ENCODE measurements at places on chromosomes 5 and 9. TPM values are rescaled to one million over a fixed set of nuclear protein-coding genes. Genes with fewer than 3 reads are reported as not detected.
A peak's percentile ranks its signal among the peaks of the same experiment; 100 is the strongest.

The DAB2IP gene
- 8.4 TPM for polyA plus RNA-seq

The PCDHGB2 gene
- polyA plus RNA-seq, result 0.21 TPM

The CYLC2 gene
- polyA plus RNA-seq, result 0.02 TPM

The SPINK5 gene
- polyA plus RNA-seq, result 41.6 TPM

The PSIP1 gene
- 116 TPM for polyA plus RNA-seq

The KLHL3 gene
- 5.0 TPM for polyA plus RNA-seq

The CAPSL gene
- polyA plus RNA-seq, result 2.6 TPM

The ESM1 gene
- polyA plus RNA-seq, result 0.62 TPM

The PCDH12 gene
- polyA plus RNA-seq, result 0.52 TPM

DNA sequence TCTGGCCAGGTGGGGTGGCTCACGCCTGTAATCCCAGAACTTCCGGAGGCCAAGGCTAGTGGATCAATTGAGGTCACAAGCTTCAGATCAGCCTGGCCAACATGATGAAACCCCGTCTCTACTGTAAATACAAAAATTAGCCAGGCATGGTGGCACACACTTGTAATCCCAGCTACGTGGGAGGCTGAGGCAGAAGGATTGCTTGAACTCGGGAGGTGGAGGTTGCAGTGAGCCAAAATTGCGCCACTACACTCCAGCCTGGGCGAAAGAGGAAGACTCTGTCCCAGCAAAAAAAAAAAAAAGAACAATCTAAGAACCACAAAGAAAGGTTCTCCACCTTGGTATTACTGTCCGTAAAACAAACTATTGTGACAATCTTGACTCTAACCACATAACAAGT, 9.7 kb downstream of the MYO10 start:
- no peaks in the 10 kb centered on the region for H3K4me1 ChIP-seq
- DNase-seq, result no peak
- H3K27me3 ChIP-seq, result no peaks in the 10 kb centered on the region
- no peak overlapping the region for H3K27ac ChIP-seq
- no peak overlapping the region for H3K4me3 ChIP-seq

DNA sequence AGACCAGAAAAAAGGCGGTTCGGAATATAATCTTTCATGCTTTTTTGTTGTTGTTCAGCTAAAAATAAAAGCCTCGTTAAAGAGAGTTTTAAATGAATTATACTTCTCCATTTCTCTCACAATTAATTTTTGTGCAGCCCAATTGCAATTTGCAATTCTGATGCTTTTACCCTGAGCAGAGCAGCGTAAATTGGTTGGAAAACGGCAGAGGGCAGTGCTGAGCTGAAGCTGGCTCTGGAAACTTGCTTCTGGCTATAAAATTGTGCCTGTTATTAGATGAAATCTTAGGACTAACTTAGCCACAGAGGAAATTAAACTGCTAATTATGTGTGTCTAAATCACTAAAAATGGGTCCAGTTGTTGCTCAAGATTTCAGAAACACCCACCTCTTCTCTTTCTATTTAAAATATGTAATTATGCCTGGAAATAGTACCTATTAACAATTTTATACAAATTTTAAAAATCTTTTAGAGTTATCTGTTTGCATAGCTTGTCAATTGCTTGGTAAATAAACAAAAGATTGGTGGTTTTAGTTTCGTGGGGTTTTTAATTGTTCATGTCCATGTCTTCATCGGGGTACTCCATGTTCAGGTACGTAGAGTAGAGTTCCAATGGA, 441.8 kb upstream of the TLE4 start:
- no peaks in the 10 kb centered on the region for H3K4me1 ChIP-seq
- DNase-seq, result peak; percentile 3

- peaks cover 26% of the 10 kb centered on the region for H3K36me3 ChIP-seq
- H3K4me3 ChIP-seq, result peak overlapping the region; percentile 19
- H3K27me3 ChIP-seq, result no peaks in the 10 kb centered on the region
- peaks cover 56% of the 10 kb centered on the region for H3K4me1 ChIP-seq
- no peak overlapping the region for H3K27ac ChIP-seq
- DNase-seq, result no peak
Observed at GRCh38 chr9:35729700-35730485, 2.1 kb downstream of the TLN1 start.

DNA sequence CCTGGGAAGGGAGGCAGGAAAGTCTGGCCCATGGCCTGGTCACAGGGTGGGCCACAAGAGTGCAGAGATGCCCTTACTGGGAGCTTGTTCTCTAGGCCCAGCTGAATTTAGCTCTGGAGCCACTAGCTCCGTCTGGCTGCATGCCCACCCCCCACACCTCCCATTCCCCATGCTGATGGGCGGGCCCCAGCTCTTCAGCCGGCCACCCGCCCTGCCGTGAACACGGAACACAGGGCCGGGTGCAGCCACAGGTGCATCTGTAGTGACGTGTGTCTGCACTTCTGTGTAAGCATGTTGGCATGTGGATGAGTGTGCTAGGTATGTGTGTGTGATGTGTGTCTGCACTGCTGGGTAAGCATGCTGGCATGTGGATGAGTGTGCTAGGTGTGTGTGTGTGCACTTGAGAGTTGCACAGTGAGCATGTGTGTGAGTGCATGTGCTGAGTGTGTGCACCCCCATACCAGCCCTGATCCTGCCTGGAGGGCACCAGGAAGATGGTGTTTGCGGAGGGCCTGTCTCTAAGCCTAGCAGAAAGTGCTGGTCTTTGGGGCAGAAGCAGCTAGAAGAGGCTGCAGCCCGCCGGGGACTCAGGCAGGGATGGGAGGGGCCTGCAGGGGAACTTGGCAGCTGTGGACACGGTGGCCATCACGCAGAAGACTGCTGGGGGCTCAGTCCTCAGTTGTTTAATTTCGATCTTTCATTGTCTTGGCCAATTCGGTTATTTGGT, 136.4 kb downstream of the CACNA1B start:
- H3K27ac ChIP-seq, result no peak overlapping the region
- H3K27me3 ChIP-seq, result no peaks in the 10 kb centered on the region
- no peak for DNase-seq

- H3K4me1 ChIP-seq, result peaks cover 18% of the 10 kb centered on the region
- DNase-seq, result no peak
- H3K4me3 ChIP-seq, result no peak overlapping the region
Observed at GRCh38 chr9:125652233-125652594, 54.8 kb downstream of the MAPKAP1 start.

- no peak overlapping the region for H3K27ac ChIP-seq
- no peak for DNase-seq
- no peaks in the 10 kb centered on the region for H3K4me1 ChIP-seq
- no peak overlapping the region for H3K4me3 ChIP-seq
- no peaks in the 10 kb centered on the region for H3K27me3 ChIP-seq
- H3K36me3 ChIP-seq, result peaks cover 55% of the 10 kb centered on the region
Observed at GRCh38 chr9:87657893-87658292, 68.0 kb upstream of the CTSL start.

GRCh38 chr5:138736293-138736692, 16.9 kb upstream of the CTNNA1 start:
- H3K27ac ChIP-seq, result no peak overlapping the region
- no peak for DNase-seq
- H3K36me3 ChIP-seq, result no peaks in the 10 kb centered on the region
- H3K27me3 ChIP-seq, result no peaks in the 10 kb centered on the region
- H3K4me1 ChIP-seq, result no peaks in the 10 kb centered on the region

GRCh38 chr5:137935190-137935589, 45.9 kb downstream of the PKD2L2 start:
- no peaks in the 10 kb centered on the region for H3K27me3 ChIP-seq
- peaks cover 34% of the 10 kb centered on the region for H3K36me3 ChIP-seq
- no peaks in the 10 kb centered on the region for H3K4me1 ChIP-seq
- H3K27ac ChIP-seq, result no peak overlapping the region
- no peak overlapping the region for H3K4me3 ChIP-seq

GRCh38 chr5:68033961-68034571, 181.5 kb upstream of the PIK3R1 start:
- H3K27me3 ChIP-seq, result no peaks in the 10 kb centered on the region
- no peaks in the 10 kb centered on the region for H3K4me1 ChIP-seq
- DNase-seq, result no peak
- H3K36me3 ChIP-seq, result no peaks in the 10 kb centered on the region

DNA sequence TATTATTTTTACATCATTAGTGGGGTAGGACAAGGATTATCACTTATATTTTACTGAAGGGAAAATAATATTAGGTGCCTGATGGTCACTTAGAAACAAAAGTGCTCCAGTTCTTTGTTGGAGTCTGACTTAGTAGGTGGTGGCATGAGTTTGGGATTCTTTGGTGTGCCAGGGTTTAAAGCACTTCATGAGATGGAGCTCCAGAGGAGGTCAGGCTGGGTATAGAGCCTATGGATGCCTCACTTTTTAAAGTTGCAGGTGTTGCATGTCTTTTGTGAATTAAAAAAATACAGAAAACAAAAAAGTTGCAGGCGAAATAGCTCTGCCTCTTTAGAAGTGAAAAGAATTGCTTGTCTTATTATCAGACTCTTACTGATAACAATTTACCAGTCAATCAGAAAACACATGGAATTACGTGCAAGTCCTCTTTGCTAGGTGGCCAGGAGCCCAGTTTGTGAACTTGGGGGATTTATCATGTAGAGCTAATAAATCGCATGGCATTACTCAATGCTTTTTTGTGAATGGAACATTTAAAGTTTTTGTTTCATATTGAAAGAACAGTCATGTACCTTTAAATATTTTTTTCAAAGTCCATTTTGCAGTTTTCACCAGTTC, 1.6 kb downstream of the ITK start:
- H3K4me3 ChIP-seq, result peak overlapping the region; percentile 58
- no peaks in the 10 kb centered on the region for H3K27me3 ChIP-seq
- DNase-seq, result no peak
- H3K36me3 ChIP-seq, result peaks cover 34% of the 10 kb centered on the region
- peak overlapping the region; percentile 93 for H3K27ac ChIP-seq

DNA sequence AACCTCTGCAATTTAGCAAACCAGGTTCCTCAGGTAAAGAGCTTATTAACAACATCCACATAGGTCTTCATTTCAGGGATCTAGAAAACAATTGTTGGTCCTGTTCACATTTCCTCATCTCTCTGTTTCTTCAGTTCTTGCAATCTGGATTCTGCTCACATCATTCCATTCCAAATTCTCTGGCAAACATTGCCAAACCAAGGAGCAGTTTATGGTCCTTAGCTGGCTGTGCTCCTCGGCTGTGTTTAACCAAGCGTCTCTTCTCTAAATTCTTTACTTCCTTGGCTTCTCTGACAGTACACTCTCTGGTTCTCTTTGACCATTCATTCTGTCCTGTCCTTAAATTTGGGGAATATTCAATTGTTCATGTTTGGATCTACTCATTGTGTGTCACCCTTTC, 65.8 kb upstream of the RANBP3L start:
- H3K4me1 ChIP-seq, result no peaks in the 10 kb centered on the region
- no peaks in the 10 kb centered on the region for H3K27me3 ChIP-seq
- no peaks in the 10 kb centered on the region for H3K36me3 ChIP-seq
- H3K27ac ChIP-seq, result no peak overlapping the region

- no peak for DNase-seq
- no peak overlapping the region for H3K27ac ChIP-seq
- H3K27me3 ChIP-seq, result no peaks in the 10 kb centered on the region
Observed at GRCh38 chr5:167554564-167555290, 736.7 kb upstream of the WWC1 start.

- no peak for DNase-seq
- no peaks in the 10 kb centered on the region for H3K27me3 ChIP-seq
- H3K4me3 ChIP-seq, result no peak overlapping the region
- H3K36me3 ChIP-seq, result no peaks in the 10 kb centered on the region
- H3K27ac ChIP-seq, result no peak overlapping the region
Observed at GRCh38 chr9:72443855-72444254, 77.6 kb upstream of the TMC1 start.

DNA sequence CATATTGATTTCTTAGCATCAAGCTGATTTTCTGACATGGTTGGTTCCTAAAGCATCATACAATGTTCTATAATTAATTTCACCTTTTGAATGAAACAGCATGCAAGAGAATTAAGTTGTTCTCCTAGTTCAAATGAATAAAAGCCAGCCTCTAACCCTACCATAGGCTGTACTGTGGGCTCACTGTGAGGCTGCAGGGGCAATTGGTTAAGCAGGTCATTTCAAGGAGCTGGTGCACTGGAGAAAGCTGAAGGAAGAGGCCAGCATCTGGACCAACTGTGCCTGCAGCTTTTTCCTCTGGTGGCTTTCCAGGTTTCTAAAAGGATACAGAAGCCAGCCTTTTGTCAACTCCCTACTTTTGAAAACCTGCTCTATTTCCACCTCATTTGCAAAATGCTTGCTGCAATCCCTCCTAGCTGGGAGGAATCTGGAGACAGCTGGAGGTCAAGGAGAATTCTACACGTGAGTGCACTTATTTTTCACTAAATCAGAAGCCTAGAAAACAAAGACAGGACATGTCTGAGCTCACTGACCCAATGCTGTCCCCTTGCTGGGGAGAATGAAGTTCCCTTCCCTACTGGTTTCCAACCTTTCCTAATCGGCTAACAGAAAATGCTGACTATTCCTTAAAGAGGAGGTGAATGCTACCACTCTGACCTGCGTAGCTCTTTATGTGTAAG, 158.9 kb downstream of the APBA1 start:
- no peak overlapping the region for H3K4me3 ChIP-seq
- no peaks in the 10 kb centered on the region for H3K27me3 ChIP-seq
- no peaks in the 10 kb centered on the region for H3K36me3 ChIP-seq
- H3K27ac ChIP-seq, result no peak overlapping the region

DNA sequence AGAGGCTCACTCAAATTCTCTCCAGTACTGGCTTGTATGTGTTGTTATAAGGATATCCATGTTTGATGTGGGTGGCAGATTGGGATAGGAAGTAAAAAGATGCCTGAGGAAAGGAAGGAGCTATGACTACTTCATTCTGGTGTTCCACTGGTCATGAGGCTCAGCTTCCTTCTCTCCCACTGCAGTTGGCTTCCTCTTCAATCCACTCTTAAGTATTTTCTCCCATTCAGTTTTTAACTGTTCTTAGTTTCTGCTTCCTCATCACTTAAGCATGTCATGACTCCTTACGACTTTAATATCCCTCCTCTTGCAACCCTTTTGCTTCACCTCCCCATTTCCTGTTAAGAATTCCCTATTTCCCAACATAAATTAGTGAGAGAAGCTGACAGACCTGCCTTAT, 81.1 kb downstream of the PJA2 start:
- H3K27ac ChIP-seq, result no peak overlapping the region
- no peak for DNase-seq
- H3K27me3 ChIP-seq, result no peaks in the 10 kb centered on the region
- H3K4me3 ChIP-seq, result no peak overlapping the region
- peaks cover 3% of the 10 kb centered on the region for H3K36me3 ChIP-seq

DNA sequence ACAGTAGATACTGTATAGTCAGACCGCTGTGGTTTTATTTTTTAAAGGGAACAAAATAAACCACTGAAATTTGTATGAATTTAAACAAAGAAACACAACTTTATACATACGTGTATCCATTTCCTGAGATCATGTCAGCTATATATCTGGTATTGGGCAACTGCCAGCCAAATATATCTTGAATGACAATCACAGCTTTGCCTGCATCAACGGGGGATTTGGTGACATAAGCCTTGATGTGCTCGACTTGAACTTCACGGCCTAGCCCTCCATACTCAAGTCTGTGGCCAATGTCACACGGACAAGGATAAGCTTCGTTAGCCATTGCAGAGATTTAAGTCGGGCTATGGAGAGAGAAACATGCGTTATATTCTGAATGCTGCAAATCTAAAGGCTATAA, 17.3 kb downstream of the CMBL start:
- DNase-seq, result no peak
- no peaks in the 10 kb centered on the region for H3K27me3 ChIP-seq
- H3K4me1 ChIP-seq, result peaks cover 4% of the 10 kb centered on the region
- H3K4me3 ChIP-seq, result no peak overlapping the region
- H3K27ac ChIP-seq, result no peak overlapping the region
- H3K36me3 ChIP-seq, result no peaks in the 10 kb centered on the region
